ENCODE measurements at places on chromosomes 3 and 15.

DNA sequence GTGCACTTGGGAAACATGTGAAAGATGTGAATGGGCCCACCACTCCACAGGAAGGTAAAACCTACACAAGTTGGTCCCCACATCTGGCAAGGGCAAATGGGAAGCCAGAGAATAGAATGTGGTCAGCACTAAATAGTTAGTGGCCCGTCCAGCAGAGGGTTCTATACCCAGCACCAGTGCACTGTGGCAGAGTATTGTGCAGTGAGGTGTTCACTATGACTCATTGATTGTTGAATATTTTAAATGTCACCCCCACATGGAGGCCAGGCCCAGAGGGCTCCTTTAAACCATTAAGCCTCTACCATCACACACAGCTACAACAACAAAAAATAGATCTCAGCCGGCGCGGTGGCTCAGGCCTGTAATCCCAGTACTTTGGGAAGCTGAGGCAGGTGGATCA lies 11.7 kb downstream of the FRMD5 start:
- no peak for DNase-seq

- no peak for DNase-seq
These were observed 553.1 kb upstream of the CBLB start for GRCh38 chr3:106421909-106422308.

DNA sequence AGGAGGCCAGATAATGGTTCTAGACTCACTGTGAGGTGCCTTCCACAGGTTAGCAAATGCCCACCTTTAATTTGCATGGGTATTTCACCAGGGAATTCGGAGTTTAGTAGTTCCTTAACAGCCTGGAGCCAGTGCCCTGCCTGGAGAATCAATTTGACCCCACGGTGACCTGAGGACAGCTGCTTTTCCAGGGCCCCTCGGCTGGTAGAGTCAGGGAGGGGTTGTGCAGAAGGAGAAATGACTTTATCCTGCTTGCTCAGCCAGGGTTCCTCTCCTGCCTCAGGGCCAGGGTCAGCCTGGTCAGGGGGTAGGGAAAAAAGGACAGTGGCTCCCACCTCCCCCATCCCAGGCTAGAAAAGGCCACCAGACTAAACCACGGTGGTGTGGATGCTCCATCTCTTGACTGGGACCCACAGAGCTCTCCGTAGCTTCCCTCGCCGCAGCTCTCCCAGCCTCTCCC lies 12.0 kb downstream of the DLL4 start:
- no peak for DNase-seq

- no peak for DNase-seq
These were observed 68.4 kb downstream of the HES1 start for GRCh38 chr3:194204042-194204987.

DNA sequence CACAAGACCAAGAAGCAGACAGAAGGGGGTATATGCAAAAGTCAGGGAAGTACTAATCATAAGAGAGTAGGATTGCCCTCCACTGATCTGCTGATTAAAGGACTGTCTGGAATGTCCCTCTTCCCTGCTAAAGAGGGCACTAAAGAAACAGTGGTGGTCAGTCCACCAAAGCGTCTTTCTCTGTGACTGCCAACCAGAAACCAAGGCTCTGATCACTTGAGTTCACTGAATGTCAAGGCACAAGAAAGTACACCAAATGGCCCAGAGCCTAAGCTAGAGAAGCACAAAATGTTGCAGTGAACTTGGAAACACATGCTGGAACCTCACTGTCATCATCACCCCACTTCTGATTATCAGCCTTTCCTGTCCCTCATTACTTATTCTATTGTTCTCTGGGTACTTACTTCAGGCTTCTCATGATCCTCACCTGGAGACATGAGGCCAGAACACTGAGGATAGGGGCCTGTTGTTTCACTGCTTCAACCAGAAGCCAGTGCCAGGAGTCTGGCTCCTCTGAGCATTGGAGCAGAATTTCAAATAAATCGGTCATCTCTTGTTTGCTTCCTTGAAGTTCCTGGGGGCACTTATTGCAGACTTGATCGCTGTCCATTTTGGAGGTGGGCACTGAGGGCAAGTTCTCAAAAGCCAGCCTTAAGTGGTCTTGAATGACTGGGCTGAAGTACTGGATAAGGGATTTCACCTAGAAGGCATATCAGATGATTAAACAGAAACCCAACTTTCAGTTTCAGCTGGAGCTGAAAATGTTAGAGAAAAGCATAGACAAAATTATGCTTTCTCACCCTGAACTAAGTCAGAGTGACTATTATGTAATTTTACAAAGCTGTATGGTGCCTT lies 58.9 kb downstream of the EIF3J start:
- DNase-seq: no peak

DNA sequence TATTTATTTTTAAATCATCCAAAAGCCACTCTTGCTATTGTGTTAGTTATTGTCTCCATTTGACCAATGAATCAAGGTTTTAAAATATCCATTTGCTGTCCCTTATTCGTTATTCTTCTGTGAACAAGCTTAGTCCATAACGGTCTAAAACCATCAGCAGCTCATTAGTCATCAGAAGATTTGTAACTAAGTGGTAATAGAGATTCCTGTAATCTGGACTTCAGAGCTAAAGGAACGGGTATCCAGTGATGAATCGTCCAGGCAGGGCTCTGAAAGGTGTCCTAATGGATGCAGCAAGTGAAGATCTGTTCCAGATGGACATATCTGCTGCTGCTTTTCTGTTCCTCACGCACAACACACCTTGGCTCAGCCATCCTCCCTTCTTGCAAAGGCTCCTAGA lies 362.7 kb upstream of the CFAP20DC start:
- DNase-seq: no peak

GRCh38 chr15:100727291-100727851 lies 125.0 kb downstream of the ASB7 start:
- no peak for DNase-seq

DNA sequence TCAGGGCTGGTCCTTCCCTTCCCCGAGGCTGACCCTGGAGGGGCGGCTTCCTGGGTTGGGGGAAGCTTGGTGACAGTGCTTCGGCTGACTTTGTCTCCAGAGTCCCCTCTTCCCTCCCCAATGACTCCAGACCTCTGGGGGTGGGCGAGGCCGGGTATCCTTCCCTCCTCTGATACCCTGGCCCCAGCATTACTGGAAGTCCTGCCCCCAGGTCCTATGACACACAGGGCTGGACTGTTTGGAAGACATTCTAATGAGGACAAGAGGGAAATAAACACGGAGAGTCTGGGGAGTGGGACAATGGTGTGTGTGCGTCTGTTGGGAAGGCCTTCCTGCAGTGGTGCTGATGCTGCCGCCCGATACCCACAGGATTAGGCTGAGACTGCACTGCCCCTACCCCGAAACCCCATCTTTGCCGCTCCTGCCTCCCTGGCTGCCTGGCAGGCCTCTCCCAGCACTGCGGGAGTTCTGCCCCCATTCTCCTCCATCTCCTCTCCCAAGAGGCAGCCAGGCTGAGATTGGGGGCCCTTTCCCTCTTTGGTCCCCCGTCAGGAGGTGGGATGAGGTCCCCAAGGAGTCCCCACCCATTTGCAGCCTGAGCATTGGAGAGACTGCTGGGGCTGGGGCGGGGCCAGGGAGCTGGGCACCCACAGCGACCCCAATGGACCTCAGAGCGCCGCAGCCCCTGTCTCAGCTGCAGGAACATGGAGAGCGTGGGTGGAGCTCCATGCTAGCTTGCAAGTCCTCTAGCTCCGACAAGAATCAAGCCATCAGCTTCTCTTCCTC lies 29.7 kb upstream of the FBLN2 start:
- no peak for DNase-seq

GRCh38 chr3:8571256-8571655 lies 69.6 kb downstream of the LMCD1 start:
- no peak for DNase-seq

- no peak for DNase-seq
These were observed 6.0 kb downstream of the POLG start for GRCh38 chr15:89328398-89329254.

DNA sequence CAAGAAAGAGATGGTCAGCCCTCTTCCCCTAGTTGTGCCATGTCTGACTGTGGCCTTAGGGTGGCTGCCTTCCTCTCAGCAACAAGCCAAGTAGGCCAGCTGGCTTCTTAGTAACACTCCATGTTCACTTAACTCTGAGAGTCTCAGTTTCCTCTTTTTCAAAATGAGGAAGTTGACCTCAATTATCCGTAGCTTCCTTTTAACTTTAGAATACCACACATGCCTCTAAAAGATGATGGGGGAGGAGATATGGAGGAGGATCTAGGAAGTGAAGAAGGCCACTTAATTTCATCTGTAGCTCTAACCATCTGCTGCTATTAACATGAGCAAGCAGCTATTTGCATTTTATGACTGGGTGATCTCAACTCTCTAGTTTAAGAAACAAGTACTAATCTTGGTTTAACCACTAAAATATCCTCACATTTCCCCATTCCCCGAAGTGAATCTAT lies 32.9 kb downstream of the CD200R1L start:
- peak; percentile 92 for DNase-seq

DNA sequence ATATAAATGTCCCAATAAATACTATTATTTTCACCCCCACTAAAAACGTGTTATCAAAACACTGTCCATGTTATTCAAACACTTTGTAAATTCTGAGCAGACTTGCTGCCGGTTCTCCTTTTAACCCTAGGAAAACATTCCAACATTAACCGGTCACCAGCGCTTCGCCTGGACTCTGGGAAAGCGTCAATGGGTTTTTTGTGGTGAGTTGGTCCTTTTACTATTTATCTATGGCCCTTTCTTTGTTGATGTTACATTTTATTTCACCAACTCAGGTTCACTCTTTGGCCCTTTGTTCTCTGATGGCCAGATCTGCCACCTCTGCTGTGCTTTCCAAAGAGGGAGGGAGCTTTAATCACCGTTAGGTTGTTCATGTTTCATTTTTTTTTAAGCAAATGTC lies 4.1 kb upstream of the EOMES start:
- DNase-seq: no peak

- DNase-seq: no peak
These were observed 150.7 kb downstream of the SST start for GRCh38 chr3:187519428-187519890.

DNA sequence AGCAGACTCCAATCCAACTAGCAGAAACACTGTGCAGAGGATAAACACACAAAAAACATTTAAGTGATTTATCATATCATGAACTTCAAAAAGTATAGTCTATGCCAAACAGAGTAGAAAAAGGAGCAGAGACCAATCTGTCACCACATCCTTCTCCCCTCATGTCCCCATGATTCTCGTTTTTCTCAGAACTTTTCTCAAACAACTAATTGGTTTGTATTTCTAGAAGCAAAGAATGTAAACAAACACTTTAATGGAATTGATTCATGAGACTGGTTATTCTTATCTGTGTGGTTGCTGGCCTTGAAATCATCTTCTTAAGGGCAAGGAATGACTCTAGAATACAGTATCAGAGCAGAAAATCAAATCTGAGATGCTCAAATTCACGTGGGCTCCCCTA lies 294.2 kb upstream of the THBS1 start:
- DNase-seq: no peak

GRCh38 chr3:56467108-56467507 lies 1.2 kb downstream of the ERC2 start:
- no peak for DNase-seq

GRCh38 chr3:176041812-176042211 lies 1155.5 kb downstream of the TBL1XR1 start:
- DNase-seq: no peak

GRCh38 chr3:53718462-53718861 lies 127.8 kb downstream of the CHDH start:
- DNase-seq: no peak

- DNase-seq: no peak
These were observed 53.1 kb upstream of the GALNT15 start for GRCh38 chr3:16121391-16121790.

GRCh38 chr3:184565421-184566211 lies 4.0 kb downstream of the EPHB3 start:
- DNase-seq: no peak

GRCh38 chr3:168534761-168535160 lies 439.0 kb upstream of the GOLIM4 start:
- DNase-seq: no peak

GRCh38 chr15:96087180-96087884 lies 243.2 kb upstream of the NR2F2 start:
- no peak for DNase-seq

DNA sequence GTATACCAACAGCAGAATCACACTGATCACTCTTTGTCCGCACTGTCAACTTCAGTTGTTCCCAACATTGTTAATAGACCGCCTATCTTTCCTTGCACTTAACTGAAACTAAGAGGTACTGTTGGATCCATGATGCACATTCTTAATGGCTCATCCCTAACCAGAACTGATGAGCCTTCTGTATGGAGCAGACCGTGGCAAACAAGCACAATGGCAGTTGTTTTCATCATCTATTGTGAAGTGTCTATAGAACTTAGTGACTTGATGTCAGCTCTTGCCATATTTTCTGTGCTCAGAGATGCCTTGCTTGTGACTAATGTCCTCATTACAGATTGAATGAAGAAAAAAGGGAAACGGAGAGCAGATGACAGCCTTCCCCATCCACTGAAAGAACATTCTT lies 347.4 kb downstream of the NLGN1 start:
- no peak for DNase-seq

GRCh38 chr3:100780071-100780622 lies 70.9 kb downstream of the TFG start:
- no peak for DNase-seq

GRCh38 chr3:17798000-17798399 lies 55.6 kb upstream of the TBC1D5 start:
- peak; percentile 7 for DNase-seq

DNA sequence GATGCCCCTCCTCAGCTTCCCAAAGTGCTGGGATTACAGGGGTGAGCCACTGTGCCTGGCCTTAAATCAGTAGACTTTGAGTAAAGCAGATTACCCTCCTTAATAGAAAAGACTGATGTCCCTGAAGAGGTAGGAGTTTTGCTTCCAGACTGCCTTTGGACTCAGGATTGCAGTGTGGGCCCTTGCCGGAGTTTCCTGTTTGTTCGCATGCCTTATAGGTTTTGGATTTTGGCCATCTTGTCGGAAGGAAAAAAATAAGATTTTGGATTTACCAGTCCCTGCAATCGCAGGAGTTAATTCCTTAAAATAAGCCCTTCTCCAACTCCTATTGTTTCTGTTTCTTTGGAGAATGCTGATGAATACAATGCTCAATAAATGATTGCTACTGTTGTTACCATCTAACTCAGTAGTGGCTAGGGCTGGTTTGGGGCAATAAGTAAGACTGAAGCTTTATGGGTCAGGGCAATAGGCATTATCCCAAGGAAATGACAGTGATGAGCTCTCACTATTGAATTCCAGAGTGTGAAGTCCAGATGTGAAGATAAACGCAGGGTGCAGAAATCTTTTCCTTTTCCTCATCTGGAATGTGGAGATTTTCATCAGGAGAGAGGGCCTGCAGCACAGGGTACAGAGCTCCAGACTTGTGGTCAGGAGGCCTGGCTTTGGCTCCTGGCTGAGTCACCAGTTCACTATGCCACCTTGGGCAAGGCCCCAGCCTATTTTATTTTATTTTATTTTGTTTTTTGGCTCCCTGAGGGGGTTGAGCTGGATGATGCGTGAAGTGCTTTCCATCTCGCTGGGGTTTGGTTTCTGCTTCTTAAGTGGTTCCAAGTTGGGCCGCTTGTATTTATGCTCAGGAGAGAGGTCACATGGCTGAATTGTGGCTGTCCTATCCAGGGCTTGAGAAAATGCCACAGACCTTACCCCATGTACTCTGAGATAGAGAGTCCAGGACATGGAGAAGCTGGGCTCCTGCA lies 25.3 kb downstream of the FOXL2 start:
- no peak for DNase-seq
